ENCODE measurements at places on chromosomes 1 and 21. TPM values are rescaled to one million over a fixed set of nuclear protein-coding genes. Genes with fewer than 3 reads are reported as not detected.

Gene ZDHHC18
- total RNA-seq = 34.9 TPM

Gene AMY2A
- total RNA-seq = 2.0 TPM

Gene SPRR3
- not detected for total RNA-seq

Gene TFAP2E
- total RNA-seq = 7.3 TPM

Gene LCE1B
- total RNA-seq = not detected

Gene SIM2
- total RNA-seq = 2.8 TPM

Gene COL11A1
- 17.4 TPM for total RNA-seq

Gene TAS1R1
- total RNA-seq = not detected

Gene UBXN10
- 6.0 TPM for total RNA-seq

Gene OR14K1
- not detected for total RNA-seq

Gene TNFSF4
- total RNA-seq = 4.0 TPM

Gene LDLRAD1
- not detected for total RNA-seq

Gene E2F2
- total RNA-seq = not detected

Gene PRELP
- 14.8 TPM for total RNA-seq

Gene TUFT1
- total RNA-seq = 7.1 TPM

Gene XCL2
- total RNA-seq = not detected

Gene HUNK
- total RNA-seq = 7.9 TPM

Gene OLIG2
- 46.7 TPM for total RNA-seq

Gene CHAF1B
- 5.8 TPM for total RNA-seq

Gene IQCC
- 3.9 TPM for total RNA-seq

Gene SDCCAG8
- total RNA-seq = 92.1 TPM

Gene SERTAD4
- total RNA-seq = 5.3 TPM

Gene RSPH1
- 7.1 TPM for total RNA-seq

Gene WNT3A
- total RNA-seq = not detected

Gene ASPM
- total RNA-seq = 0.14 TPM

Gene RHD
- total RNA-seq = not detected

Gene PGLYRP4
- not detected for total RNA-seq

Gene ZBTB37
- 17.2 TPM for total RNA-seq

Gene FAM3B
- not detected for total RNA-seq

Gene DTL
- total RNA-seq = 0.13 TPM

Gene LINGO4
- 0.42 TPM for total RNA-seq

Gene MANEAL
- total RNA-seq = 24.1 TPM

Gene VWA5B1
- total RNA-seq = 0.29 TPM

Gene HSD11B1
- total RNA-seq = 8.7 TPM

Gene LRRN2
- 44.3 TPM for total RNA-seq

Gene ALG14
- total RNA-seq = 5.3 TPM

Gene SLC25A34
- total RNA-seq = 6.7 TPM

Gene LHX8
- not detected for total RNA-seq

Gene TCEANC2
- total RNA-seq = 9.3 TPM

Gene GUCA2A
- total RNA-seq = not detected

Gene PPM1J
- 5.8 TPM for total RNA-seq

Gene NTRK1
- 0.66 TPM for total RNA-seq

Gene CD244
- total RNA-seq = 0.50 TPM

Gene BTBD19
- 9.5 TPM for total RNA-seq

Gene TUT4
- total RNA-seq = 116 TPM

Gene IGFN1
- total RNA-seq = 0.72 TPM

Gene KRTAP10-12
- total RNA-seq = not detected

Gene NHLH2
- total RNA-seq = 3.6 TPM

Gene ZNF683
- not detected for total RNA-seq

Gene MYCL
- 2.9 TPM for total RNA-seq

Gene S100A12
- total RNA-seq = 4.5 TPM

Gene TMEM52
- total RNA-seq = not detected

Gene OR2T2
- not detected for total RNA-seq

Gene FYB2
- total RNA-seq = 1.1 TPM

Gene DVL1
- total RNA-seq = 147 TPM

Gene LRP8
- 57.0 TPM for total RNA-seq

Data from dorsolateral prefrontal cortex (tissue), 122 donors.